ENCODE measurements at places on chromosomes 16 and 17. TPM values are rescaled to one million over a fixed set of nuclear protein-coding genes. Genes with fewer than 3 reads are reported as not detected.
A peak's percentile ranks its signal among the peaks of the same experiment; 100 is the strongest.

- no peaks in the 10 kb centered on the region for H3K27me3 ChIP-seq
- H3K36me3 ChIP-seq: no peaks in the 10 kb centered on the region
- peaks cover 11% of the 10 kb centered on the region for H3K4me1 ChIP-seq
- H3K4me3 ChIP-seq: no peak overlapping the region
- no peak for DNase-seq
Observed at GRCh38 chr17:72514891-72515290, 394.1 kb downstream of the SOX9 start.

DNA sequence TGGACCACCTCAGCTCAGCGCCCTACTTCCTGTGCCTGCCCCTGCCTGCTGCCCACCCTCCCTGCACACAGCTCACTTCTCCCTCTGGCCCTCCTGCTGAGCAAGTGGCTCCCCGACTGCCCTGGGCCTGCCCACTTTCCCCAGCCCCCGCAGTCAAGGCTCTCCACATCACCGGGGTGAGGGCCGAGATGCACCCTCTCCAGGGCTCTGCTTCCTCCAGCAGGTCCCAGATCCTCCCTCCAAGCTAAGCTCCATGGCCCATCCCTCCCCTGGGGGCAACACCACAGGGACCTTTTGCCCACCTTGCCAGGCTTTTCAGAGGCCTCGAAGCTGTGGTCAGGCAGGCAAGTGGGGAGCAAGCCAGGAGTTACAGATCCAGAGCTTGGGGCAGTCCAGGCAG lies 820.2 kb downstream of the KCNJ18 start:
- peaks cover 6% of the 10 kb centered on the region for H3K36me3 ChIP-seq
- no peak overlapping the region for H3K27ac ChIP-seq
- H3K4me3 ChIP-seq: no peak overlapping the region
- peaks cover 6% of the 10 kb centered on the region for H3K27me3 ChIP-seq

GRCh38 chr16:22844416-22844815 lies 30.5 kb downstream of the HS3ST2 start:
- H3K27ac ChIP-seq: no peak overlapping the region
- no peak for DNase-seq
- H3K27me3 ChIP-seq: peaks cover 2% of the 10 kb centered on the region
- H3K4me1 ChIP-seq: peaks cover 3% of the 10 kb centered on the region
- H3K4me3 ChIP-seq: no peak overlapping the region
- H3K36me3 ChIP-seq: peaks cover 4% of the 10 kb centered on the region

DNA sequence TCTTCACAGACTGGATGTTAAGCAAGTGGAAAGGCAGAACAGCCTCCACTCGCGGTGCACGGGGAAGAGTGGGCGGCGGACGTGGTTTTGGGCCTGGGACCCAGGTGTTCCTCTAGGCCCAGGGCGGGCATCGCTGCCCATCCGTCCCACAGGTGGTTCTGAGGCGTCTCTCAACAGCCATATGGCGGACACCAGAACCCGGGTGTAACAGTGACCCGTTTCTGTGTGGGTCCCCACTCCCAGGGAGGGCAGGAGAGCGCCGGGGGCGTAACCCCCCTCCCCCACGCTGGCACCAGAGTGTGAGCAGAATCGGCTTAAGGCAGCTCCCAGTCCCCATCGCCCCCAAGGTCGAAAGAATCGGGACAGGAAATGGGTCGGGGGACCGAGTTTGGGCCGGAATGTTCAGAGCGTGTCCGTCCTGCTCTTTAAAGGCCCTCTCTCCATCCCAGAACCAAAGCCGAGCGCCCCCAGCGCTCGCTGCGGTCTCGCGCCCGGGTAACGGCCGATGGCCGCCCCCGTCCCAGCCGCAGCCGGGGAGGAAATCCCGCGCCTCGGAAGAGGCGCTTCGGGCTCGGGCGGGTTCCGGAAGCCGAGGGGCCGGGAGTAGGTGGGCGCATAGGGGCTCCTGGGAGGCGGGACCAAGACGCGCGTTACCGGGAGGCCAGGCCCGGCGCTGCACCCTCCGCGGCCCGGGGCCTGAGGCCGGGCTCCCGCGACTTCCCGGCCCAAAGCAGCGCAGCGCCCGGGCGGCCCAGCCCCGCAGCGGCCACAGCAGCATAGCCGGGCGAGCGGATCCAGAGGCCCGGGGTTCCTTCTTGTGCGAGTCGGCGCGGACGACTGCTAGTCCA lies at the start of gene TK2:
Gene TK2 (minus strand): TSS at position 839 of the 848 bp plus-strand sequence. CDS start 61 bp downstream, at position 778.
- H3K4me1 ChIP-seq: peaks cover 14% of the 10 kb centered on the region
- no peaks in the 10 kb centered on the region for H3K36me3 ChIP-seq
- H3K27me3 ChIP-seq: peaks cover 4% of the 10 kb centered on the region
- peak within 1 kb of the TSS; percentile 68 for H3K4me3 ChIP-seq

DNA sequence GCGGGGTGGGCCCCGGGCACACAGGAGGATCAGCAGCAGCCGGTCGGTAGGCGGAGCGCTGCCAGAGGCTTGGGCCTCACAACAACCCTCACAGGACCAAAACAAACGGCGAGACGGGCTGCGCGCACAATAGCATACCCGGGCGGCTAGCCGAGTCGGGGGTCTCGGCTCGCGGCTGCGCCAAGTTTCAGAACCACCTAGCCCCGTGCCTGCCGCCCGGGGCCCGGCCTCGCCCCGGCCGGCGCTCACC lies 732 bp downstream of the ULK2 start:
- no peaks in the 10 kb centered on the region for H3K36me3 ChIP-seq
- peaks cover 1% of the 10 kb centered on the region for H3K4me1 ChIP-seq
- peak overlapping the region; percentile 66 for H3K27ac ChIP-seq
- DNase-seq: peak; percentile 77
- H3K27me3 ChIP-seq: peaks cover 7% of the 10 kb centered on the region
- peak overlapping the region; percentile 90 for H3K4me3 ChIP-seq

DNA sequence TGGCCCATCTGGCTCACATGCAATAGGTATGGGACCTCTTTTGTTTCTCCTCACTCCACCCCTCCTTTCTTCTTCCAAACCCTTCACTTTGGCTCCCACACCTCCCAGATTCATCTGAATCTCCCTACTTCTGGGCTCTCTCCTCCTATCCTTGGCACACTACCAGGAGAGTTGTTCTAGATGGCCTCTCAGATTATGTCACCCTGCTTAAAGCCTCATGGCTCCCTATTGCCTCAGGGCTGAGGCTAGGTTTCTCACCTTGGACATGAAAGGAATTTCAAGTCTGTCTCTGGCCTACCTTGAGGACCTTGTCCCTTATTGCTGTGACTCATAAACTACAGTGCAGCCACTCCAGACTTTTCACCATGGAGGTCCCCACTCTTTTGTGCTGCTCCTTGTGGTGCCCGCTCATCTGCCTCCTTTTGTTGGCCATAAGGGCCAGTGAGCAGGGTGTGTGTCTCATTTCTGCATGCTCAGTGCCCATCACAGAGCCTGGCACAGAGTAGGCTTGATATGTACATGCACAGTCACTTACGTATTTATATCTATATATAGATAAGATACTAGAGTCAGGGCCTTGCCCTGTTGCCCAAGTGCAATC lies 1.0 kb upstream of the MFAP4 start:
- H3K4me1 ChIP-seq: peaks cover 27% of the 10 kb centered on the region
- peaks cover 11% of the 10 kb centered on the region for H3K27me3 ChIP-seq
- peak overlapping the region; percentile 78 for H3K4me3 ChIP-seq
- no peak for DNase-seq
- peak overlapping the region; percentile 96 for H3K27ac ChIP-seq
- H3K36me3 ChIP-seq: no peaks in the 10 kb centered on the region

KRTAP4-11 gene
- total RNA-seq: not detected

UNC45B gene
- 2.2 TPM for total RNA-seq

DNA sequence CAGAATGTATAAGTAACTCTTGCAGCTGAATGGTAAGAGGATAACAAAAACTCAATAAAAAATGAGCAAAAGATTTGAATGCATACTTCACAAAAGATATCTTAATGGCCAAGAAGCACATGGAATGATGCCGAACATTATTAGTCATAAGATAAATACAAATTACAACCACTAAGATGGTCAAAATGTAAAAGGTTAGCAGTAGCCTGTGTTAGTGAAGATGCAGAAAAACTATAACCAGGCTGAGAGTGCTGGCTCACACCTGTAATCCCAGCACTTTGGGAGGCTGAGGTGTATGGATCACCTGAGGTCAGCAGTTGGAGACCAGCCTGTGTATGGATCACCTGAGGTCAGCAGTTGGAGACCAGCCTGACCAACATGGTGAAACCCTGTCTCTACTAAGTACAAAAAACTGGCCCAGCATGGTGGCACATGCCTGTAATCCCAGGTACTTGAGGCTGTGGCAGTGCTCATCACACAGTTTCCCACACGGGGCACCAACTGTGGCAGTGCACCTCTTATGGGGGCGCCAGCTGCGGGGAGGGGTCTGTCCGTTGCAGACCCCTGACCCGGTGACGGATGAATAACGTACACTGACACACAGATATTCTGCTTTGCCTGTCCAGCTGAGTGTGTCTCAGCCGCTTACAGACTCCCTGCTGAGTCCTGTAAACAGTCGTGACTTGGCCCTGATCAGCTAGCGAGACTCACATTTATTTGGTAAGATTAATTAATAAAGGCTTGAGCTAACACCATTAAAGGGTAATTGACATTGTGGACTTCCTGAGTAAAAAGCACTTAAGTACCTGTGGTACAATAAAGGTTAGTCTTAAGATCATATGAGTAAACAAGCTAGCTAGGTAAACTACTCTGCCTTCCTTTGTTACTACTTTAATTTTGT lies 45.7 kb upstream of the FAM20A start:
- H3K27ac ChIP-seq: no peak overlapping the region
- no peak for DNase-seq
- no peaks in the 10 kb centered on the region for H3K27me3 ChIP-seq

DNA sequence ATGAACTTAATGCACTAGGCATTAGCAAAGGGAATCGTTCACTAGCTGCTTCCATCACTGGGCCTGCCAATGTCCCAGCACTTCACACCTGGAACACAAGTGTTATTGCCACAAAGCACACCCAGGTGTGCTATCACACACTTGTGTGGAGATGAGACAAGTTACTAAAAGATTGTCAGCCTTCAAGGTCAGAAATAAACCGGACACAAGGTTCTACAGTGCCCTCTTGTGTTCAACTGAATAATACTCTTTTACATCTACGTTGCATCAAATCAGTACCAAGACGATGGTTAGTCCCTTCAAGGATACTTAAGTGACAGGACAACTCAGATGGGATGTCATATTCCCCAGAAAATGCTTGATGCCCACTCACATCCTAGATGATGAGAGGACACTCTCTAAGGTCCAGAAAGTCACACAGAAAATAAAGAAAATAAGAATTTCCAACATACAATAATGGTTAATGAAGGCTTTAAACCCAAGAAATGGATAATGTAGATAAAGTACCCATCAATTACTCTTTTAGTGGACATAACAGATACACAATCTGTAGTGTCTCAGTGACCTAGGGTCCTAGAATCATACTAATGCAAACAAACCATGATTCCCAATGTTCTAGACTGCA lies 16.4 kb upstream of the GLG1 start:
- no peak for DNase-seq
- no peak overlapping the region for H3K4me3 ChIP-seq
- H3K4me1 ChIP-seq: peaks cover 15% of the 10 kb centered on the region
- H3K27ac ChIP-seq: no peak overlapping the region

- H3K36me3 ChIP-seq: no peaks in the 10 kb centered on the region
- H3K4me3 ChIP-seq: peak overlapping the region; percentile 11
- H3K4me1 ChIP-seq: peaks cover 6% of the 10 kb centered on the region
- H3K27ac ChIP-seq: no peak overlapping the region
- H3K27me3 ChIP-seq: peaks cover 27% of the 10 kb centered on the region
Observed at GRCh38 chr17:36946726-36947091, 2.0 kb upstream of the AATF start.

MYH11 gene
- total RNA-seq: 0.10 TPM

- H3K27ac ChIP-seq: peak overlapping the region; percentile 99
- H3K4me3 ChIP-seq: peak overlapping the region; percentile 98
- H3K27me3 ChIP-seq: no peaks in the 10 kb centered on the region
- peaks cover 5% of the 10 kb centered on the region for H3K36me3 ChIP-seq
- peaks cover 3% of the 10 kb centered on the region for H3K4me1 ChIP-seq
Observed at GRCh38 chr17:76102944-76103273, 678 bp downstream of the EXOC7 start.

- H3K27ac ChIP-seq: no peak overlapping the region
- no peak for DNase-seq
- peaks cover 9% of the 10 kb centered on the region for H3K36me3 ChIP-seq
- H3K27me3 ChIP-seq: peaks cover 1% of the 10 kb centered on the region
- peaks cover under 1% of the 10 kb centered on the region for H3K4me1 ChIP-seq
Observed at GRCh38 chr17:77217566-77217965, 76.8 kb downstream of the SEC14L1 start.

- H3K4me1 ChIP-seq: no peaks in the 10 kb centered on the region
- H3K4me3 ChIP-seq: no peak overlapping the region
- H3K36me3 ChIP-seq: no peaks in the 10 kb centered on the region
- DNase-seq: no peak
Observed at GRCh38 chr17:71149607-71150006, 971.2 kb upstream of the SOX9 start.

GRCh38 chr17:2338315-2338657 lies 985 bp downstream of the SGSM2 start:
- peak overlapping the region; percentile 84 for H3K27ac ChIP-seq
- peaks cover 9% of the 10 kb centered on the region for H3K4me1 ChIP-seq
- peak overlapping the region; percentile 72 for H3K4me3 ChIP-seq
- no peak for DNase-seq
- no peaks in the 10 kb centered on the region for H3K36me3 ChIP-seq
- H3K27me3 ChIP-seq: peaks cover 4% of the 10 kb centered on the region

DNA sequence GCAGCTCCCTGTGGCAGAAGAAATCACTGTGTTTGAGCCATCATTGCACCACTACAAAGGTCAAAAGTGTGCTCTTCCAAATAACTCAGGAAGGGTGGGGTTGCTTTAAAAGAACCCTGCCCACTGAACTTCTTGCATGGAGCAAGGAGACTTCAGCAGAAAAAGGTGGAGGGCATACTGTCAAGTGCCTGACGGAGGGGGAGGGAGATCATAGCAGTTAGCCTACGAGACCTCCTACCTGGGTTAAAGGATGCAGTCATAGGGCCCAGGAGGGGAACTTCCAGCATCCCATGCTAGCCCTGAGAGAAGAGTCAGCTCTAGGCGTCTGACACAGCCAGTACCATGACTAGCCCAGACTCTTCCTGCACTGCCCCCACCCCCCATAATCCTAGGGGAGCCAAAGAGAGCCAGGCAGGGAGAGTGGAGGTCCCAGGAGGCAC lies 45.3 kb upstream of the MSI2 start:
- no peaks in the 10 kb centered on the region for H3K4me1 ChIP-seq
- H3K4me3 ChIP-seq: no peak overlapping the region
- no peak for DNase-seq
- peaks cover 4% of the 10 kb centered on the region for H3K36me3 ChIP-seq
- H3K27ac ChIP-seq: no peak overlapping the region

GLP2R gene
- not detected for total RNA-seq

DNA sequence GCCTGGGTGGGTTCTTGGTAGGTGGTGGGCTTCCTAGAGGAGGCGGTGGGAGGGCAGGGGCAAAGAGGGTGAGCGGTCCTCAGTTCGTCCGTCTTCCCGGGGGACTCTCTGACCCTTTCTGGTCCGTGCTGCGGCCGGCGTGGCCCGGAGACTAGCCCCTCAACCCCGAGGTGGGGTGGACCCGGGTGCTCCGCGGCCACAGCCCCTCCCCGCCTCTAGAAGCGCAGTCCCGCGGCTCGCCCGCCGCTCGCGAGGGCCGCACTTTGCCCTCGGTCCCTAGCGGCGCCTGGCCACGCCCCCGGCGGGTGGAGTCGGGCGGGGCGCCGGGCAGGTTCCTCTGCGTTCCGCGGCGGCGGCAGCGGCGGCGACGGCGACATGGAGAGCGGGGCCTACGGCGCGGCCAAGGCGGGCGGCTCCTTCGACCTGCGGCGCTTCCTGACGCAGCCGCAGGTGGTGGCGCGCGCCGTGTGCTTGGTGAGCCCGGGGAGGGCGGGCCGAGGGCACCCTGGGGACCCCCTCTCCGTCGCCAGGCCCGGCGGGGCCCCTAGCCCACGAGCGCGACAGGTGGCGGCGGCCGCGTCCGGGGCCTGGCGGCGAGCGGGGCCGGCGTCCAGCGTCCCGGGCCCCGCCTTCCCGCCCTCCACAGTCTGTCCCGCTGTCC lies at the start of gene SYNGR2:
Gene SYNGR2 (plus strand): TSS at position 340 of the 661 bp plus-strand sequence. CDS start 36 bp downstream, at position 376.
- no peaks in the 10 kb centered on the region for H3K36me3 ChIP-seq
- H3K4me3 ChIP-seq: peak within 1 kb of the TSS; percentile 78
- no peaks in the 10 kb centered on the region for H3K27me3 ChIP-seq
- H3K4me1 ChIP-seq: no peaks in the 10 kb centered on the region
- no peak within 1 kb of the TSS for H3K27ac ChIP-seq
